Osteoblast (primary cell): ENCODE measurements at places on chromosomes 3 and 15. TPM values are rescaled to one million over a fixed set of nuclear protein-coding genes. Genes with fewer than 3 reads are reported as not detected.

GRCh38 chr3:67305922-67306321 lies 307.8 kb downstream of the KBTBD8 start:
- no peak overlapping the region for H3K4me3 ChIP-seq
- DNase-seq = no peak
- H3K4me1 ChIP-seq = no peaks in the 10 kb centered on the region
- no peak overlapping the region for H3K27ac ChIP-seq
- H3K27me3 ChIP-seq = no peaks in the 10 kb centered on the region

DNA sequence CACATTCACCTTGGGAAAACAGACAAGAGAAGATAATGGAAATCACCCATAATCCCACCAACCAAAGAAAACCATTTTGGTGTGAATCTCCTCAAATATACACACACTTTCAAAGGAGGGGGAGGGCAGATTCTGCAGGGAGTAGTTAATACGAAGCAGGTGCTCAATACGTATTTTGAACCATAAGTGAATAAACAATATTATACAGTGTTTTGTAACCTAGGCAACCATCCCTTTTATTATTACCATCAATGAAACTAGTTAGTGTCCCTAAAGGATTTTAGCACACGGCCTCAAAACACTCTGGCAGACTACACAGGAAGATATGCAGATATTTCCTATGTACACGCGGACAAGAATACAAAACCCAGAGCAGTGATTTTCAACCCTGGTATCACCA lies 6.1 kb downstream of the OSBPL10 start:
- DNase-seq = no peak
- H3K4me1 ChIP-seq = no peaks in the 10 kb centered on the region
- no peaks in the 10 kb centered on the region for H3K36me3 ChIP-seq

- no peak for DNase-seq
- no peaks in the 10 kb centered on the region for H3K27me3 ChIP-seq
- H3K4me3 ChIP-seq = no peak overlapping the region
- H3K36me3 ChIP-seq = peaks cover 12% of the 10 kb centered on the region
- peaks cover 27% of the 10 kb centered on the region for H3K4me1 ChIP-seq
Observed at GRCh38 chr15:39896101-39896500, 24.0 kb downstream of the GPR176 start.

DNA sequence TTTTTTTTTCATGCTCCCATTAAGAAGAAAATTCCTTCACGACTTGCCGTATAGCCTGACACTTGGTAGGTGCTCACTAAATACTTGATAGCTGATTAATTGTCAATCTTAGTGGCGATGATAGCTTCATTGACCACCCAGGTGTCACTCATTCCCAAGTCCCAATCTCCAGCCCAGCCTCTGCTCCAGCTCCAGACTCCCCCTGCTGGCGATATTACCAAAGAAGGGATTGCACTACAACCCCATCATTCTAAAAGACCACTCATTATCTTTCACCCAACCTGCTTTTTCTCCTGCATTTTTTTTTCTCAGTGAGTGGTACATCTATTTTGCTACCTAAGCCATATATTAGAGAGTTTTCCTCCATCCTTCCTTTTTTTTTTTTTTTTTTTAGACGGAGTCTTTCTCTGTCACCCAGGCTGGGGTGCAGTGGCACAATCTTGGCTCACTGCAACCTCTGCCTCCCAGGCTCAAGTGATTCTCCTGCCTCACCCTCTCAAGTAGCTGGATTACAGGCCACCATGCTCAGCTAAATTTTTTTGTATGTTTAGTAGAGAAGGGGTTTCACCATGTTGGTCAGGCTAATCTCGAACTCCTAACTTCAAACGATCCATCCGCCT lies 19.5 kb upstream of the COMMD2 start:
- H3K4me1 ChIP-seq = no peaks in the 10 kb centered on the region
- H3K36me3 ChIP-seq = no peaks in the 10 kb centered on the region
- H3K27me3 ChIP-seq = no peaks in the 10 kb centered on the region
- no peak for DNase-seq
- no peak overlapping the region for H3K27ac ChIP-seq

C3orf49 gene
- not detected in 2 replicates for total RNA-seq

IL5RA gene
- total RNA-seq = not detected in 2 replicates

- no peaks in the 10 kb centered on the region for H3K36me3 ChIP-seq
- H3K27ac ChIP-seq = no peak overlapping the region
- no peaks in the 10 kb centered on the region for H3K27me3 ChIP-seq
- DNase-seq = peak; percentile 36
Observed at GRCh38 chr15:60523056-60523455, 44.1 kb upstream of the ICE2 start.

- peaks cover 33% of the 10 kb centered on the region for H3K4me1 ChIP-seq
- peak overlapping the region; percentile 23 for H3K4me3 ChIP-seq
- H3K27ac ChIP-seq = peak overlapping the region; percentile 82
Observed at GRCh38 chr15:81338170-81339007, 14.4 kb upstream of the STARD5 start.
